ENCODE measurements at places on chromosomes 2 and 18.

- DNase-seq: no peak
These were observed 36.9 kb downstream of the CRACDL start for GRCh38 chr2:98899041-98899702.

DNA sequence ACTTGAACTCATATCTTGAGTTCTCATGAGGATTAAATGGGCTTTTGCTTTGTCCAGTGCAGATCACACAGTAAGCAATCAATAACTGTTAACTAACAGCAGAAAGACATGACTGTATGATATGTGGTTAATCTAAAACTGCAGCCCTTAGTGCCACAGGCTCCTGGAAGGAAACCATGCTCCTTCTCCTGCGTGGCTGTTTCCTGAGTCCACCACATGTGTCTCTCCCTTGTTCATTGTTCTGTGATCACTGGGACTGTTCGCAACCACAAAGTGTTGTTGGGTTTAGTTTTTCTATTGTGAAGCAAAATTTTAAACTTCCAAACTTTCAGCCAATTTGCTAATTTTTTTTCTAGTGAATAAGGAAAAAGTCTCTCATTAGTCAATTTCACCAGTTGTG, 130.9 kb upstream of the PTPRM start:
- no peak for DNase-seq

GRCh38 chr2:227724394-227725039, at the start of gene SCYGR6:
TSS of gene SCYGR6 (minus strand) at chr2:227724757. CDS start at chr2:227724757, 0 bp downstream.
- no peak for DNase-seq

GRCh38 chr18:49851624-49852023, 38.3 kb upstream of the ACAA2 start:
- DNase-seq: no peak

DNA sequence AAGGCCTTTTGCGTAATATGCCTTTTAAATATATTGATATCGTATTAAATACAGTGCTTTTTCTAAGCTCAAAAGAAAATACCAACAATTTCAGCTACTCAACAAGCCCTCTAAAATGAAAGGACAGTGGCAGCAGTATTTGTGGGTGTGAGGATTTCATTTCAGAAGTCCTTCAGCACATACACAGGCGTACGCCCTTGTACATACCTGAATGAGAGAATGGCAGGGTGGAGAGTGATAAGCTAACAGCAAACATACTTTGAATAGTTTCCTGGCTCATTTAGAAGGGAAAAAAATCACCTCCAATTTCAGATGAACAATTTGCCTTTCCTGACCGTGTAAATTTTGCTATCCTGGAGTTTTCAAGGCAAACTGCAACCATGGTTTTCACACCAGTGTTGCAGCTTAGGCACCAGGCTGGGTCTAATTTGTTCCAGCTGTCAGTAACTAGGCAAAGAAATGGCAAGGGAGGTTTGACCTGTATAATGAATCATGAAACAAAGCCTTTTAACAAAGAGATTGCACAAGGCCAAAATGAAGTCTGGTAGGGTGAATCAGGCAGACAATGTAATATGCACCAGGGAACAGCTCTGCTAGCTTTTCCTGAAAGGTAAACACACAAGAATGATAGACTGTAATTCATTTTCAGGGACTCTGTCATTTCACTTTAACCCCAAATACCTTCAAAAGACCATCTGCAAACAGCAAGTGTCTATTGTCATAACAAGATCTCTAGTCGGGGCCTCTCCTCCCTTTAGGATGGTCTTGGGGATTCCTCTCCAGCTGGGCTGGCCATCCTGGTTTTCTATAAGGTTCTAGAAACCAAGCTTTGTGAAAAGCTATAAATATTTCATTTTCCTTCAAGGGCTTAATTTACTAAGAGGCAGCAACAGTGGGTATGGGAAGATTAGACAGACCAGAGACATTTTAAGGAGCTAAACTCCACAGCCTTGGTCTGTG, 11.5 kb downstream of the ANKRD29 start:
- no peak for DNase-seq

DNA sequence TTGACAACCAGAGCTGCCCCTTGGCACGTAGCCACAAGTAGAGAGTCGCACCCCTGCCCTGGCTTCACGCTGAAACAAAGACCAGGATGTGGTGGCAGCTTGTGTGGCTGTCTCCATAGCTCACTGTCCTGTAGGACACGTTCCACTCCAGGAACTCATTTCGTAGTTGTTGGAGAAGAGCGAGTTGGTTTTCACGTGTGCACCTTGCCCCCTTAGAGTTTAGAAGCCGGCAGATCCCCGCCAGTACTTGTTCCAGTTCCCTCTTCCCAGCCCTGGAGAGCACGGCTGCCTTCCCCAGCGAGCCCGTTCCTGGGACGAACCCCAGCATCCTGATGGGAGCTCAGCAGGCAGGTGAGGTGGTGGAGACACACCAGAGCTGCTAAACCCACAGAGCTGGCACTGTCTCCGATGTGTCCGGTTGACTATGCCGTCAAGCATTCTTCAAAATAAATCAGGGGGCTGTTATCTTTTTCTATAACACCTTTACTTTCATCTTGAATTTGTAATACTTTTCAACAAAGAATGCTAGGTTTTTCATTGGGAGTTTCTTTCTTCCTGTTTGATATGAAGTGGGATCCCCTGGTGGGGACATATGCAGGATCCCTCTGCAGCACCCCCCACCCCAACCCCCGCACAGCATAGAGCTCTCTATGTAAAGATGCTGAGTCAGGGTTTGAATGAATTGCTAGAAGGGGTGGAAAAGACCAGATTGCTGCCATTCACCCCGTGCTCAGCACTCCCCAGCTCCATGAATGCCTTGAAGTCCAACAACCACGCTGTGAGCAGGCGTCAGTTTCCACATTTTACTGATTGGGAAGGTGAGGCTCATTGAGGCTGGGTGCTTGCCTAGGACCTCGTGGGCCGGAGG, 44.5 kb downstream of the GREB1 start:
- no peak for DNase-seq

DNA sequence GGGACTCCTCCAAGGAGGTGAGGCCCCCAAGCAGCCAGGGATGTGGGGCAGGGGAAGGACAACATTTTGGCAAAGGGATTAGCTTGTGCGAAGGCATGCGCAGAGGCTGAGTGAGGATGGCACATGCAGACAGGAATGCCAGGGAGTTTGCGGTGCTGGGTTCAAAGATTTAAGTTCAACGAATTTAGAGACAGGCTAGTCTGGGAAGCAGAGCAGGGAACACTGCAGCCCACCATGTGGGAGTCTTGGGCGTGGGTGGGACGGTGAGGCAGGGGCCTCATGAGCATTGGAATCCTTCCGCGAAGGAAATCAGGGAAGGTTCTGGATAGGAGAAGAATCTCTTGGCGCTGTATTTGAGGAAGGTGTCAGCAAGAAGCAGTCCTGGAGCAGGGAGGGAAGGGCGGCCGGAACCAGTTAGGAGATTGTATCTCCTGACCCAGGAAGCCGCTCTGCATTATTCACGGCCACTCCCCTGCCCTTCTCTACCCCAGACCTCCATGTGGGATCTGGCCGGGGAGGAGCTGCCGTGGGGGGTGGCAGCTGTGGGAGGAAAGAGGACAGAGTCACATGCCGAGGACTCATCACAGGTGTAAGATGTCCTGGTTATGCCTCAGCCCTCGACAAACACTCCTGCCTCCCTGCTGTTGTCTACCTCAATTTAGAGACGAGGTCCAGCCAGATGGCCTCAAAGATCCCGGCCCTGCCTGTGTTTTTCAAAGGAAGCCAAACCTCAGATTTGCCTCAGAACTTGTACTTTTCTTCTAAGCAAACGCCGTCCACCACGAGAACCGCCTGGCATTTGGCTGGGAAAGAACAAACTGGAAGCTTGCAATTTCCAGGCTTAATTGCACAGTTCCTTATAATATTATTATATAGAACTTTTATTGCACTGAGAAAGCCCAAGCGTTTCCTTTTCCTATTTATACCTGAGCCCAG, 123.7 kb upstream of the SMAD2 start:
- no peak for DNase-seq

- no peak for DNase-seq
These were observed 577.4 kb downstream of the DSC3 start for GRCh38 chr18:30465096-30465495.

DNA sequence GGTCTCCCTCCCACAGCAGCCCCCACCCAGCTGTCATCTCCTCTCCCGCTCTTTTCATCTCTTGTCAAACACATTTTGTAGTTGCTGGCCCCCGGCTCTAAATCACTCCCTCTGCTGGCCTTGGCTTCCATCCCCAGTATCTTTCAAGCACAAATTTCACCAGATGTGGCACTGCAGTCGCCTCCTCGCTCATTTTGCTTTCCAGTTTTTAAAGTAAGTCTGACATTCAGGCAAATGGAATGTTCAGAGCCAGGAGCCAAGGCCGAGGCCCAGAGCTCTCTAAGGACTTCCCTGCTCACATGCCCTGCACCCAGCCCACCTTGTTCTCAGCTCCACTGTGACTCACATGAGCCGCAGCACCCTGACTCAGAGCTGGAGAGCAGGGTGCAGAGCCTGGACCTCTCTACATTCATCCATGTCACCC, 158.4 kb downstream of the GALNT14 start:
- DNase-seq: no peak

DNA sequence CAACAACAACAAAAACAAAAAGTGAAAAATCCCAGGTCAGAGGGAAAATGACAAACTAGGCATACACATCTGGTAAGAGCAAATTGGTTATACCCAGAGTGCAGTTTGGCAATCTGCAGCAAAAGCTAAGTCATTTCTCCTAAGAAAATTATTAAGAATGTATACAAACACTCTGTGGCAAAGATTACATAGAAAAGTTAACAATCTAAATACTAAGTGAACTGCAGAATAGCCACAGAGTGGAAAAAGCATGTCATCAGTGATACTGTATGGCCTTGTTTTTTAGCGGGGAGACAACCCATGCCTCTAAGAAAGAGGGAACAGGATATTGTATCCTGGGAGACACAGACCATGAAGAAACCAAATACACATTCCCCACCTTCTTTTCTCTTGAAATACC, 136.0 kb upstream of the ITGB6 start:
- no peak for DNase-seq

GRCh38 chr2:41962922-41963622, 84.7 kb upstream of the PKDCC start:
- DNase-seq: no peak

DNA sequence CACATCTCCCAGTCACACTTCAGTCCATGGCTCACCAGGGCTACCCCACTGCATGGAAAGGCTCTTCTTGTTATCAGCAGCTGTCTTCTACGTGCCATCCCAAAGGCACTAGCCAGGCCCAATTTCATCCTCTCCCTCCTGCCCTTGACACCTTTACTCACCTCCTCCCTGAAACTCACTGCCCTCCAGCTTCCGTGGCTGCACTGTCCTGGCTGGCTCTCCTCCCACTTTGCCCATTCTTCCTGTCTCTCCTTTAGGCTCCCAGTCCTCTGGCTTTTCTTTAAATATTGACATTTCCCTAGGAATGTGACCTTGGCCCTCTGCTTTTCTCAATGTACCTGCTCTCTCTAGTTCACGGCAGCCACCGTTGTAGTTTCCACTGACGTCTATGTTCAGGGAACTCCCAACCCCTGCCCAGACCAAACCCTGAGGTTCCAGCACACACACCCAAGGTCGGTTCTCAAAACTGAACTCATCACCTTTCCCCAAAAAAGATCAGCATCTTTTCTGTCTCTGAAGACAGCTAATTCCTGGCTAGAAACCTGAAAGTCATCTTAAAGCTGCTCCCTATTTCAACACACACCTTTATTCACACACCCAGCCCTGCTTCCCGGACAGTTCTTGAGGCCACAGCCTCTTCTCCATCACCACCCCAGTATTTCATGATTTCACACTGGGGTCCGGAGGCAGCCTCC, 36.7 kb downstream of the WDFY1 start:
- DNase-seq: no peak

GRCh38 chr2:150528861-150529801, 41.7 kb upstream of the RND3 start:
- no peak for DNase-seq

- DNase-seq: no peak
These were observed 106.0 kb downstream of the ZNF236 start for GRCh38 chr18:76928179-76928868.

DNA sequence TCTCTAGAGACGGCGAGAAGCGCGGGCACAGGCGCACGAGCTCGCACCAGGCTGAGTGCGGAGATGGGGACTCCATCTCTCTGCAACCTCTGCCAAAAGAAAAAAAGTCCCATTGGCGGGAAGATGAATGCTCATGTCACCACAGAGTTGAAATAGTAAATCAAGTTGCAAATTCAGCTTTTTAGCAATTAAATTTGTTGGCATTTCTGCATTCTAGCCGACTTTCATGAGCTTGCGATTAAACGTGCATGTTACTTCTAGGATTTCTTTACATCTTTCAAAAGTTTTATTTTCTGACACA, 588 bp downstream of the CHAC2 start:
- DNase-seq: no peak

- no peak for DNase-seq
These were observed 34.2 kb downstream of the RAB10 start for GRCh38 chr2:26067980-26068507.

DNA sequence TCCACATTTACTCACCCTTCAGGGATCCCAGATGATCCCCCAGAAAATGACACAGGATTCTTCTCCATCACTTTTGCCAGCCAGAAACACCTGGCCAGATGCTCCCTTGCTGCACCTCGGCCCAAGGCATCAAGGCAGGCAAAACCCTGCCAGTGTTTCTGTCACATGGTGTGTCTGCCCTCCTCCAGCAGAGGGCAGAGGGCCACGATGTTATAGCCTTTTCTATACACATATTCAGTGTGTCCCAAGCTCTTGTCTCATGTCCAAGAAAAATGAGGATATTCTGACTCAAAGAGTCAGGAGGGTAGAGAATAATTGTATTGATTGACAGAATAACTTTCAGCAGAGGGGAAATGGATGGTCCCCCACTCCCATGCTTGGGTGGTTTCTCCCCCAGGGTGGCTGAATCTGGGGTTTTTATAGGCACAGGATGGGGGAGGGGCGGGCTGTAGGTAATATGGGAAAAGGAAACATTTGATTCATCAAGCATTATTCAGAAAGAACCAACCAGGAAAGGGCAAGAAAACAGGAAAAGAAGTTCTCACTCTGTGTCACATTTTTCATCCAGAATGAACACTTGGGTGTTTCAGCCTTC, 933.9 kb downstream of the TRIB2 start:
- no peak for DNase-seq

DNA sequence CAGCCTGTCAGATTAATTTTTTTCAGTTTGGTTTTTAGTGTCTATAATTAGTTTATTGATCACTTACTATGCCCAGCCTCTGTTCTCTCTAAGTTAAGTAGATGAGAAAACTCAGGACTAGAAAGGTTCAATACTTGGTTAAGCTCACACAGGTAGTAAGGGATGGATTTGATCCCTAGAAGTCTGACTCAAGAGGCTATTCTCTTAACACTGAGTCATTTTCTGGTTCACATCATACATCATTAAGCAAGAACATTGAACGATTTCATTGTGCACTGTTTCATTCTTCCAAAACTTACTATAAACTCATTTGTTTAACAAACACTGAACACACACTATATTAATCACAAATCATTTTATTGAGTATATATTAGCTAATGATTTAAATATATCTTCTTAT, 54.1 kb upstream of the SLC38A11 start:
- no peak for DNase-seq

- DNase-seq: no peak
These were observed 112.8 kb downstream of the ZNF516 start for GRCh38 chr18:76382275-76382674.

DNA sequence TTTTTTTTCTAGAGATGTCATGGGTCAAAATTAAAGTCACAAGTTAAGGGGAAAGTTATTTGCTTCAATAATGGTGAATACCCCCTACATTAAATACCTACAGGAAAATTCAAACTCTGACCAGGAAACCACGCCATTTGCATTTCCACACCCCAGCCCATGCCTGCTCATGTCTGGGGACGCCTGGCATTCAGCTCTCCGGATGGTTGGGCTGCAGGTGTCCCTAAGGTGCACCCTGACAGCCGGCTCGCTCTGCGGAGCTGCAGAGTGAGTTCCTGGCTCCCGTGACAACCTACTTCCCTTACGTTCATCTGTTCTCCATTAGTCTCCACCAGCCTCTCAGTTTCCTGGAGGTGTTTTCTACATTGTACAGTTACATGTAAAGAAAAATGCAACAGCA, 122.7 kb upstream of the RIOK3 start:
- DNase-seq: no peak

Data from C1 segment of cervical spinal cord (tissue), 14 donors.